Activated CD8-positive, alpha-beta memory T cell treated with anti-CD3 and anti-CD28 coated beads, Interleukin-2, amount 10 ng/mL, durations not matched to agents 7 days and 5 days (primary cell): ENCODE measurements at places on chromosomes 2 and 18.

- no peak overlapping the region for H3K27ac ChIP-seq
- peaks cover 9% of the 10 kb centered on the region for H3K36me3 ChIP-seq
- no peak overlapping the region for H3K4me3 ChIP-seq
- peaks cover 21% of the 10 kb centered on the region for H3K4me1 ChIP-seq
- DNase-seq, result no peak
Measured at GRCh38 chr2:85308896-85309555, 18.8 kb downstream of the TGOLN2 start.

DNA sequence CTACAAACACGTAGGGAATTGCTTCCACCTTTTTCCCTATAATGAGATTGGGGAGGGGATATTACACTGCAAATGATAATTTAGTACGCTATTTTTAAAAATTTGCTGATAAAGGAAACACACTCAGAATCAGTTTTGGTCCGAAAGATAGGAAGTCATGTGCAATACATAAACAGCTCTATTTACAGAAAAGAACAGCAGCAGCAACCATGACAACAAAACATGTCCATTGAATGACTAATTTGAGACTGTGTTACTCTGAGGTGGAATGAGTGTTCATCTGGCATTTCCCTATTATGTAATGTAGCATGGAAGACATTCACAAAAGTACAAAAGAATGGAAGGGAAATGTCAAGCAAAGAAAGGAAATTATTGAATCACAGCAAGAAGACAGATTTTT is 337.2 kb downstream of the NBAS start:
- no peaks in the 10 kb centered on the region for H3K27me3 ChIP-seq
- H3K4me3 ChIP-seq, result no peak overlapping the region
- no peak overlapping the region for H3K27ac ChIP-seq
- peaks cover 5% of the 10 kb centered on the region for H3K4me1 ChIP-seq
- peaks cover 16% of the 10 kb centered on the region for H3K36me3 ChIP-seq

GRCh38 chr2:12819721-12820120 is 103.0 kb downstream of the TRIB2 start:
- H3K27me3 ChIP-seq, result peaks cover 3% of the 10 kb centered on the region
- H3K27ac ChIP-seq, result no peak overlapping the region
- H3K36me3 ChIP-seq, result no peaks in the 10 kb centered on the region
- DNase-seq, result no peak
- H3K4me3 ChIP-seq, result no peak overlapping the region
- H3K4me1 ChIP-seq, result peaks cover 2% of the 10 kb centered on the region

DNA sequence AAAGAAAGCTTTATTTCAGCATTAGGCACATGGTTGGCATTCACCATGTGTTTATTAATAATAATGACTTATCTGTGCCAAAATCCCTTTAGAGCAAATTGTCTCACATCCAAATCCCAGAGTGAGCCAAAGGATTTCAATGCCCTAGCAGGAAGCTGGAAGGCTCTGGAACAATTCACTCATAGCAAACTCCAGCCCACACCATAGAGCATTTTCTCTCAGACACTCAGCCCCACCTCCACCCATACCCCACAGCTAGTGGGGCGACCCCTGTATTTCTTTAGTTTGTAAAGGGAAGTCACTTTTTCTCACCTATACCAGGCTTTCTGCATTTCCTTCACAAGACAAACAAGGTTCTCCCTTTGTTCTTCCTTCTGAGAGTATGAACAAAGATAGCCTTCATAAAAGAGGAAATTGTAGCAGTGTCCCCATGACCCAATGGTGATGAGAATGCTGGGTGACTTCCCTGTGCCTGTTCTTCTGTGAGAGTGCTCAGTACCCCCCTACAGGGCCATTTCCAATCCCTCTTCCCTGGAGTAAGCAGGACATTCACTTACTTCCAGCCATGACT is 100.1 kb upstream of the APCDD1 start:
- H3K4me3 ChIP-seq, result no peak overlapping the region
- no peak overlapping the region for H3K27ac ChIP-seq
